Fibroblast of skin of right quadriceps (primary cell): ENCODE measurements at places on chromosomes 4 and X.

GRCh38 chr4:157151711-157152110 lies 68.8 kb upstream of the GRIA2 start:
- DNase-seq: peak; percentile 35

GRCh38 chr4:38044060-38044459 lies 83.9 kb downstream of the PTTG2 start:
- DNase-seq: no peak

DNA sequence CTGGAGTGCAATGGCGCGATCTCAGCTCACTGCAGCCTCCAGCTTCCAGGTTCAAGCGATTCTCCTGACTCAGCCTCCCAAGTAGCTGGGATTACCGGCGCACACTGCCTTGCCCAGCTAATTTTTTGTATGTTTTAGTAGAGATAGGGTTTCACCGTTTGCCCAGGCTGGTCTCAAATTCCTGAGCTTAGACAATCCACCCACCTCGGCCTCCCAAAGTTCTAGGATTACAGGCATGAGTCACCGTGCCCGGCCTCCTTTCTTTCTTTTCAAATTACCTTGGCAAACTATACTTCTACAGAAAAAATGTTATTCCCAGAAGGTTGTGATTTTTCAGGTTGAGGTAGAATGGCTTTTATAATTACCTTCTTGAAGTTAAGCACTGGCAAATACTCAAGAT lies 321.9 kb upstream of the PRPS2 start:
- no peak for DNase-seq

- DNase-seq: no peak
Observed at GRCh38 chrX:96615448-96615847, 69.2 kb upstream of the DIAPH2 start.

- no peak for DNase-seq
Observed at GRCh38 chr4:173417833-173418232, 18.9 kb upstream of the SCRG1 start.

DNA sequence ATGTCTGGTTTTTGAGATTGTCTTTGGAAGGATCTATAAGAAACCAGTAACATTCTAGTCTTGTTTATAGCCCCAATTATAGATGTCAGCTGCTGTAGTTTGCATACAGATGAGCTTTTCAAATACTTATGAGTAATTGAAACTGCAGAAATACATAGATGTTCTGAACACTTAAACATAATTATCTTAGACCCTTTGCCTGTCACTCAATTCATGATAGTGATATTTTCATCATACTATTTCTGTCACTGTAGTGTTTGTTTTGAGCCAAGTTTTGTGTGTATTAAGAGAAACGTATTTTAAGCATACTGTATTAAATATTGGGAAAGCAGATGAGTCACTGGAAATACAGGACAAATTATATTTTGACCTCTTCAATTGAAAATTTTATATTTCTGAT lies 69.8 kb upstream of the SMARCA5 start:
- no peak for DNase-seq

DNA sequence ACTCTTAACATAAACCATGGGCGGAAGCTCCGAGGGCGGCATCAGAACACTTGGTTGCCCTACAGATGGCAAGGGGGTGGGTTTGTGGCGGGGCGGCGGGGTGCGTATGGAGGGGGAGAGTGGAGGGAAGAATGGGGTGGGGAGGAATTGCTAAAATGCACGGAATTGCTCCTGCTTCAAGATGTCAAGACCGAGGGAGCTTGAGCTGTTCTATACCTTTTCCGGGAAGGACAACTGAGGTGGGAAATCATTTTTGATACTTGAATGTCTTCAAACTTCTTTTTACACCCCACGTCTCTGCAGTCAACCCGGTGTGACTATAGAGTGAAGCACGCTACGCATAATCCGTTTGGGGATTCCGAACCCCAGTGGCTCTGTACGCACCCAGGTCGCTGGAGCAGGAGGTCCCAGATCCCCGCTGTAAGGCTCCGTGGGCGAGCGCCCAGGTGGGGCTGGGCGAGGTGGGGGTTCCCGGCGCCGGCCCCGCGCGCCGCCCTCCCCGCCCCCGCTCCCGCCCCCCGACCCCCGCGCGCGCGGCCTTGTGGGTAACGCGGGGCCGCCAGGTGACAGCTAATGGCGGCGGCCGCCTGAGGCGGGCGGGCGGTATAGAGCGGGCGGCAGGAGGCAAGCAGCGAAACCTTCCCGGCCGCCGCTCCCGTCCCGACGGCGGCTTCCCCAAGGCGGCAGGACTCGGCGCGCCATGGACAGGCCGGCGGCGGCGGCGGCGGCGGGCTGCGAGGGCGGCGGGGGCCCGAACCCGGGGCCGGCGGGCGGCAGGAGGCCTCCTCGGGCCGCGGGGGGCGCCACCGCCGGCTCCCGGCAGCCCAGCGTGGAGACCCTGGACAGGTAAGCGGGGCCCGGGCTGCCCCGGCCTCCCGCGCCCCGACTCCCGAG lies at the start of gene MTMR1:
MTMR1 (plus strand) TSS at position 566 of the 894 bp plus-strand sequence; CDS start at position 701, 135 bp downstream.
- DNase-seq: no peak

- DNase-seq: no peak
Observed at GRCh38 chrX:1836683-1837082, 221.8 kb downstream of the ASMT start.

DNA sequence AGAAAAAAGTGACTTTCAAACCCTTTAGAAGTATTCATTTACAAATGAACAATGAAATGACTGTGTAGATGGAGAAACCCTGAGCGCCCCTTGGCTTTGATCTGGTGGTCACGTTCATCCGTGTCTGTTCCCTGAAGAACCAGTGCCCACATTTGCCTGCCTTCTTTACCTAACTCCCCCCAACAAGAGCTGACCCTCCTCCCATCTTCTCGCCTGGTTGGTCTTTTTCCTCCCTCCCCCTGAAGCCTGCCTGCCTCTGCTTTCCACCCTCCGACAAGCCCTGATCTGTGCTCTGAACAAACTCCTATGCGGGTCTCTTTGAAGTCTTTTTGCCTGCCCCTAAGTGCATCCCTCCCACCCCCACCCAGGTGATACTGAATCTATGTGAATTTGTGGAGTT lies 18.5 kb downstream of the TBL1X start:
- DNase-seq: no peak

DNA sequence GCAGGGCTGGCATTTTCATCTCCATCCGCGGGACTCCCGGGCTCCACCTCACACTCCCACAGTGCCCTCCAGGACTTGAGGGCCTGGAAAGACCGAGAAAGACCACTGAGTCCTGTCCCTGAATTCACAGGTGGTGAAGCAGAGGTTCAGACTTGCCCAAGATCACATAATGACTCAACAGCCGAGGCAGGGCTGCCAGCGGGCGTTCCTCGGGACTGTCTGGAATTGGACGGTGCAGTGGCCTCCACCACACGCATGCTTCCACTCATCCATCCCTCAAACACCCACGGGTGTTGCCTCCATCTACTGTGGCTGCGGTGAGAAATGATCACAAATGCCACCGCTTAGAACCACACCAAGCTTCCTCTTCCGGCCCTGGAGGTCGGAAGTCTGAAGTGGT lies 6.9 kb upstream of the ADRA2C start:
- no peak for DNase-seq

DNA sequence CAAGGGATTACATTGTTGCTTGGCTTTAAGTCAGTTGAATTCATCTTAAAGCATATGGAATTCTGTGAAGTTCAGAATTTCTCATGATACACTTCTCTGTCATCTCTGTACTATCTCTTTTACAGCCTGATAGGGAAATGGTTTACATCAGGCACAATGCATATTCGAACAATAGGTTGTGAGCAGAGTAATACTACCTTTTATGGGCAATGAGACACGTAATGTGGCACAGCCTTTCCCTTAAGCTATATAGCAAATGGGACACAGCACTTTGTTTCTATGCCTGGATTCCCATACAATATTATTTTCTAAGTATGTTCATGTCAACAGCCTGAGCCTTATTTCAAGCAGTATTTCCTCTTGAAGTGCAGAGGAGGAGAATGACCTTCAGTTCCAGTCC lies 58.4 kb downstream of the SYNPO2 start:
- DNase-seq: no peak

DNA sequence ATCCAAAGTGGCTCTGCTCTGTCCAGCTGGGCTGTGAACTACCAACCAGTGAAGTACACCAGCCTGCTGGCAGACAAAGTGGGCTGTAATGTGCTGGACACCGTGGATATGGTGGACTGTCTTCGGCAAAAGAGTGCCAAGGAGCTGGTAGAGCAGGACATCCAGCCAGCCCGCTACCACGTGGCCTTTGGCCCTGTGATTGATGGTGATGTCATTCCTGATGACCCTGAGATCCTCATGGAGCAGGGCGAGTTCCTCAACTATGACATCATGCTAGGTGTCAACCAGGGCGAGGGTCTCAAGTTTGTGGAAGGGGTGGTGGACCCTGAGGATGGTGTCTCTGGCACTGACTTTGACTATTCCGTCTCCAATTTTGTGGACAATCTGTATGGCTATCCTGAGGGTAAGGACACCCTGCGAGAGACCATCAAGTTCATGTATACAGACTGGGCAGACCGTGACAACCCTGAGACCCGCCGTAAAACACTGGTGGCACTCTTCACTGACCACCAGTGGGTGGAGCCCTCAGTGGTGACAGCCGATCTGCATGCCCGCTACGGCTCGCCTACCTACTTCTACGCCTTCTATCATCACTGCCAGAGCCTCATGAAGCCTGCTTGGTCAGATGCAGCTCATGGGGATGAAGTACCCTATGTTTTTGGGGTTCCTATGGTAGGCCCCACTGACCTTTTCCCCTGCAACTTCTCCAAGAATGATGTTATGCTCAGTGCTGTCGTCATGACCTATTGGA lies 22.6 kb downstream of the NLGN3 start:
- DNase-seq: no peak

- DNase-seq: peak; percentile 10
Observed at GRCh38 chrX:53831662-53832635, 145.4 kb upstream of the HUWE1 start.

- DNase-seq: no peak
Observed at GRCh38 chrX:39372115-39372514, 570.9 kb downstream of the MID1IP1 start.

DNA sequence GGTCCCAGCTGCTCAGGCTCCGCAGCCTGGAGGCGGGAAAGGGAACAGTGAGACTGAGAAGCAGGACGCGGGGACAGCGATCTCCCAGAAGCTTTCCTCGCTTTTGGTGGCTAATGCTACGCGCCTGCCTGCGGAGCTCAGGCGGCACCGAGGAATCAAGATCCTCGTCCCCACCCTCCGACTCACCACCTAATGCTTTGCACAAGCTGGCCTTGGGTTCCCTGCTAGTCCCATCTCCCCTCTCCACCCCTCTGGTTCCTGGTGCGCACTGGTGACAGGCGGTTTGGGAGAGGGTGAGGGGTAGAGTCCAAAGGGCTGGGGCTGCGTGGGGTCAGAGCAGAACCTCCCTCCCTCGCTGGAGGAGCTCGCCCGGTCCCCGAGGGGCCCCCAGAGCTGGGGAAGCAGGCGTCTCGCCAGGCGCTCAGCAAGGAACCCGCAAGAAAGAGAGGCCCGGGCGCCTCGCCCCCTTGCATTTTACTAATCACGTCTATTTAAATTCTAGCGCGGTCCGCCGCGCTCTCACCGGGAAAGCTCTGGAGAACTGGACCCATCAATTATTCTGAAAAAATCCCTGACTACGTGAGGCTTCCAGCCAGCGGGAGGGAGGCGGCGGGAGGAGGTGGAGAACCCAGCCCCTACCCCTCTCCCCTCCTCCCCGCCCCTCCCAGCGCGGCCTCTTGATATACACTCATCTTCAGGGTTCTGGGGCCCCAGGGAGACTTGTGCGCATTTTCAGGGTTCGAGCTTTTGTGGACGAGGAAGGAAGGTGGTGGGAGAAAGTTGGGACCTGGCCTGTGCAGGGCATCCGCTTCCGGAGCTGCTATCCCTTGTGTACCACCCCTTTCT lies 9.1 kb downstream of the POU4F2 start:
- no peak for DNase-seq
